KBM-7 (cell line): ENCODE measurements at places on chromosomes 16 and 17.
A peak's percentile ranks its signal among the peaks of the same experiment; 100 is the strongest.

- no peak for DNase-seq
These were observed 527 bp downstream of the UNC45B start for GRCh38 chr17:35148144-35148543.

GRCh38 chr17:18967916-18968315, 16.0 kb downstream of the SLC5A10 start:
- DNase-seq = peak; percentile 10

- peak; percentile 90 for DNase-seq
These were observed 765 bp downstream of the COL1A1 start for GRCh38 chr17:50200457-50201275.

GRCh38 chr16:64397945-64398508, 723.8 kb downstream of the CDH11 start:
- DNase-seq = no peak

DNA sequence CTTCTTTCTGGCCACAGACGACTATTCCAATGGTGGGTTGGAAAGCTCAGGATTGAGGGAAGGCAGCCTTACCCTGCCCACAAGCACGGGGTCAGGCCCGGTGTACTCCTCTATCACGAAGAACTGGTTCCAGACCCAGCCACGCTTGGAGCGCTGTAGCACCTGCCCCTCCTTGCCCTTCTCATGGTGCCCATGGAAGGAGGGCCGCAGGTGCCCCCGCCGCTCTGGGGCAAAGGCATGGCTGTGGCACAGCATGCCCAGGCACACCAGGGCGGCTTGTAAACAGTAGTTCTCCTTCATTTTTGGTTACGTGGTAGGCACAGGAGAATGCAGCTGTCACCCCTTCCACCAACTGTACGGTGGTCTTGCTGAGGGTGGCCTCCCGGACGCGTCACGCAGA, 117.3 kb downstream of the CDH11 start:
- no peak for DNase-seq

DNA sequence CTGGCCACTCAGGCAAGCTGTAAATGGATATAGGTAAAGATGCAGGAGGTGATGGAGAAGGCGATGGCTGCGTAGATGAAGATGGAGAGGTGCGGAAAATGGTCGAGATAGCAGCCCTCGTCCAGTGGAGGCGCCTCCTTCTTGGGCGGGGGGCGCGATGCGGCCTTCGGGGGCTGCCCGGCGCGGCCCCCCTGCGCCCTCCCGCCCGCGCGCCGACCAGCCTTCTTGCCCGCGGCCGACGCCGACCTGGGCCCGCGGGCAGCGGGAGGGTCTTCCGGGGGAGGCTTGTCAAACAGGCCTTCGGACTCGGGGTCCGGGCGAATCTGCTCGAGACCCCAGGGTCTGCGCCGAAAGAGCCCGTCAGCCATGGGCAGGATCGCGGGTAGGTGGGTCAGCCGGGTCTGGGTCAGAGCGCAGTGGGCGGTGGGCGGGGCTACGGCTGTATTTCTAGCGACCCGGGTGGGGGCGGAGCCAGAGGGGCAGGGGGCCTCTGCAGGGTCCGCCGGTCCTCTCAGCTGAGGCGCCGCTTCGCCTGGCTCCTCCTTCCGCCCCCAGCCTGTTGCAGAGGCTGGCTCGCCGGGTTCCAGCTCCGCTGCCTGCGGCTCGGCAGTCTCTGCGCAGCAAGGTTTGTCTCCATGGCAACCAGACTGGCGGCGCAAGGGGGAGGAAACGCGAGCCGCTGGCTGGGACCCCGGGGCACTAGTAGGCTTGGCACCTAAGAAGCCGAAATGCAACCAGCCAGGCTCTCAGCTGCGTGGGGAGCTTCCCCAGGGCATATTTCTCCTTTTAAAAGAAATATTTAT, 14.4 kb downstream of the MIS12 start:
- peak; percentile 79 for DNase-seq

GRCh38 chr16:80463326-80463725, 77.5 kb upstream of the DYNLRB2 start:
- DNase-seq = no peak
